ENCODE measurements at places on chromosomes 3 and 15.

DNA sequence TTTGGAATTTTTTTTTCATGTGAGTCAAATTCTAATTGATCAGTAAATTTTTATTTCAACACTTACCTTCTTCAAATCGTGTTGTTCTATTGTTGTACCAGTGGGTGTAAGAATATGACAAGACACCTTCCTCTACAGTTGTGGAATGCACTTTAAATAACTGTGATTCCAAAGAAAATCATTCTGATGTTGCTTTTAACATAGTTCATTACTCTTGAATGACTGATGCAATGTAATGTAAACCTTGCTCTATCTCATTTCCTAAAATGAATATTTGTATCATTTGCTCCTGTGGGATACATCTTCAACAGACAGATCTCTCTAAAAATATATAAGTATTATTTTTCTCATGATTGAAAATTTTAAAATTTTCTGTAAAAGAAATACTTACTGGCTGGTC, 313.4 kb downstream of the RBMS3 start:
- no peak for DNase-seq

DNA sequence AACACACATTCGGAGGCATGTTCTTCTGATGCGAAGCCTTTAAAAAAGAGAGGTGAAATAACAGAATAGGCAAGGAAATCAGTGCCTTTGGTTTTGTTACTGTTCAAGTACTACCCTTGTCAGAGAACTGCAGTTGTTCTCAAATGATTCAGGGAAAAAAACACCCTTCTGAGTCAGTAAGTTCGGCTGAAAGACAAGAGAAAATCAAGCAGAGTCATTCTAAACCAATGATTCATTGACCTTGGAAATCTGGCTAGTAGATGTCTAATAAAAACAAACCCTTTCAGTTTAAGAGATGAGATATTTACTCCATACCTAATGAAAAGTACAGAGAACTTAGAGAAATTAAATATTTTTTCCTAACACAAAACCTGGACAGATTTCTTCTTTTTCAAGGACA, 72.7 kb upstream of the ABI3BP start:
- no peak for DNase-seq

- no peak for DNase-seq
Measured at GRCh38 chr3:119257654-119258410, 17.2 kb upstream of the B4GALT4 start.

- no peak for DNase-seq
Measured at GRCh38 chr3:37511463-37511920, 337.1 kb upstream of the LRRFIP2 start.

DNA sequence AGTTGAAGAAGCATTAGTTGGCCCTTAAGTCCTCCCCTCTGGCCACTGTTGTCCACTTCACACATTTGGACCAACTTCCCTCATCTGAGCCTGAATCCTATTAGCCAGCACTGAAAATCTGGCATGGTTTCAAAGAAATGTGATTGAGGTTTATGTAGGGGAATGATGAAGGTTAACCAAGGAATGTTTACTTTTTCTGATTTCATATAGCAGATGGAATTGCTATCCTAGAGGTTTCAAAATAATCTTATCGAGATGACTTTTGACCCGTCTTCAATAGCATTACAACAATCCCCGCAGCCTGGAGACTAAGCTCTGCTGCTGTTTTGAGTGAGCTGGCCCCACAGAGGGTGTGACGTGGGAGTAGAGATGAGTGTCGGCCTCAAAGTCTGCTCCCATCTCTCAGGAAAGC, 200.8 kb upstream of the IL12A start:
- DNase-seq, result no peak

GRCh38 chr15:35987056-35987455, 441.1 kb upstream of the DPH6 start:
- no peak for DNase-seq

DNA sequence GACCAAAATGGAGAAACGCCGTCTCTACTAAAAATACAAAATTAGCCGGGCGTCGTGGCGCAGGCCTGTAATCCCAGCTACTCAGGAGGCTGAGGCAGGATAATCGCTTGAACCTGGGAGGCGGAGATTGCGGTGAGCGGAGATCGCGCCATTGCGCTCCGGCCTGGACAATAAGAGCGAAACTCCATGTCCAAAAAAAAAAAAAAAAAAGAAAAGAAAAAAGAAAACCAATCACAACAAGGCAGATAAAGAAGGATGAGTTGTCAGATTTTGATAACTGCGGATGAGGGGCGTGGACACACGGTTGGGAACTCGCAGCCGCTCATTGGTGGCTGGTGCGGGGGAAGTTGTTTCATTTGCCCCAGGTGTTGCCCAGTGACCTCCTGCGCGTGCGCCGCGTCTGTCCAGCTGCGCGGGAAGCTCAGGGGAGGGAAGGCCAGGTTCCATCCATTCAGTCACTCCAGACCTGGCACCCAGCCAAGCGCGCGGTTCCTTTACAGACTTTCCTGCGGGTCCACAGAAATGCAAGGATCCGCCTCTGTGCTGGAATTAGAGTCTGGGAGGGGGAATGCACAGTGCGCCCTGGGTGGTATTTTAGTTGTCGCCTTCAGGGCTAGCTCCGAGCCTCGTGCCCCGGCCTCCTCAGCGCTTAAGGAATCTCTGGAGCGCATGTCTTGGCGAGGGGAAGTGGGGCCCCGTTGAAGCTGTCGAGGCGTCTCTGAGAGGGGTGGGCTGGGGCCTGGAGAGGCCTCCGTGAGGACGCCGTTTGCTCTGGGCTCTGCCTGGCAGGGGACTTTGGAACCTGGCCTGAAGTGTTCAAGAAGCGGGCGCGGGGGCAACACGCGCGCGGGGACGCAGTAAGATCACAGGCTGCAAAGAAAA, 708 bp upstream of the GCHFR start:
- no peak for DNase-seq

GRCh38 chr3:181948286-181948685, 236.6 kb downstream of the SOX2 start:
- DNase-seq, result no peak
